ENCODE measurements at places on chromosomes 2 and 18.

DNA sequence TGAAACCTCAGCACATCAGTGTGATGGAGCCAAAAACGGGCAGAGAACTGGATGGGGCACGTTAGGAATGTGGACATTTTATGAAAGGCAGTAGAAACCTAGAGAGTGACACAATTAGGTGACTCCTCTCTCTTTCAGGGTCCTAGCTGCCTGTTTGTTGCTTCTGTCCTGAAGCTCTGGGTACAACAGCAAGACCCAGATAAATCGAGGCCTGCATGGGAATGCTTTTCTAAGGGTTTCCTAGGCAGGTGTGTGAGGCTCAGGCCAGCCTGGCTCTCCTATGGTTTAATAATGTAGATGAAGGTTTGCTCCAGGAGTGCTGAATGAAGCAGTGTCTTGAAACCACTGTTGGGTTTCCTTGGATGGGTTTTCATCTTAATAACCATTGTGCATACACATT, 517.1 kb upstream of the RAB6C start:
- no peak for DNase-seq

- DNase-seq, result no peak
These were observed 53.6 kb upstream of the ITGA6 start for GRCh38 chr2:172373766-172374165.

GRCh38 chr2:225414902-225415301, 15.4 kb downstream of the NYAP2 start:
- no peak for DNase-seq

GRCh38 chr2:168159754-168160585, 87.4 kb downstream of the STK39 start:
- DNase-seq, result no peak

- DNase-seq, result no peak
These were observed 52.6 kb downstream of the VRK2 start for GRCh38 chr2:58099096-58099769.
